T follicular helper cell (primary cell): ENCODE measurements at places on chromosomes 16 and 17.

DNA sequence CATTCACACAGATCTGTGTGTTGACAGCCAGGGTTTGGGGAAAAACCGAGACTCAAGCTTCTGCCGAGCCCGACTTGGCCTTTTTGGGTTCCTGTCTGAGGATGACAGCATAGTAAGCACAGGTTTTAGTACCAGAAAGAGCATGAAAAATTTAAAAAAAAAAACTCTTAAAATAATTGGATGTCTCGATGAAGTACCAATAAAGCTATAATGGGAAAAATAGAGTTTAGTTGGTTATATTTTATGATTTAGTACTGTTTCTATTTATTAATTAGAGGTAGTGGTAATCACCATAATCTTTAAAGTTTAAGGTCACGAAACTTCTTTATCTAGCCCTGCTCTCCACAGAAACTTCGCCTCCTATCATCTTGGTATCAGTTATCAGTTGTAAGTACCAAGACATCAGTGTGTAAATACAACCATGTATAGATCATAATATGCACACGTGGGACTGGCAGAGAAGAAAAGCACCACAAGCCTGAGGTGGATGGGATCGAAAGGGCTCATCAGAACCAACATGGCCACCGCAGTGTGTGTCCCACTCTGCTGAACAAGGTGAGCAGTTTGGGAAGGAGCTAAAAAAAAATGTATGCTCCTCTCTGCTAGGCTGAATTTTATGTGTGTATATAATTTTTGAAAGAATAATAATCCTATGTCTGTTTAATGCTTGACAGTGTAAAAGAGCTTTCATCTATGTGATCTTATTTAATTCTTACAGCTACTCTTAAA lies 14.4 kb upstream of the EEF2K start:
- DNase-seq: no peak

DNA sequence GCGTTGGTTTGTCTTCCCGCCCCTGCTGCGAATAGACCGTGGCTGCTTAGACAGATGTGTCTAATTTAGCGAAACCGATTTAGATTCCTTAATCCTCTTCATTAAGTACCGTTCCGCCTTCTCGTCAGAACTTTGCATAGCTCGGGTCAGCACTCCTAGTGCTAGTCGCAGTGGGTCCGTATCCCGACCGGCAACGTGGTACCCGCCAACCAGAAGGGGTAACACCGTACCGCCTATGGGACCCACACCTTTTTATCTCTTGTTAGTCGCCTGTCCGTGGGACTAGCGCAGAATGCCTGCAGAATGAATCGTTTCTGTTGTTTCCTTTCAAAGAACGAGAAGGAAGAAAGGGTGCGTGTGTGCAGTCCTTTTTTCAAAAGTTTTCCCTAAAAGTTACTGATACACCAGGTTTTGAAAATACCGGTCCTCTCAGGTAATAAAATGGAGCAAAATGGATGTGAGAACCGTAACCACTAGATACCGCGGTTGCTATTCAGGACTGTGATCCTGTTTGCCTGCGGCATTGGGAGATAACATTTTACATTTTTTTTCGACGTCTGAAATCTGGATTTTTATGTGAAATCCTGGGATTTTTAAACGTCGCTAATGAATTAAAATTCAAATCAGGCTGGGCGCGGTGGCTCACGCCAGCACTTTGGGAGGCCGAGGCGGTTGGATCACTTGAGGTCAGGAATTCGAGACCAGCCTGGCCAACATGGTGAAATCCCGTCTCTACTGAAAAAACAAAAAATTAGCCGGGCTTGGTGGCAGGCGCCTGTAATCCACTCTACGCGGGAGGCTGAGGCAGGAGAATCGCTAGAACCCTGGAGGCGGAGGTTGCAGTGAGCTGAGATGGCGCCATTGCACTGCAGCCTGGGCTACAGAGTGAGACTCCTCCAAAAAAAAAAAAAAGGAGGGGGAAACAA lies 998 bp upstream of the SRSF1 start:
- DNase-seq: no peak

- DNase-seq: no peak
Observed at GRCh38 chr17:77632619-77633018, 325.9 kb upstream of the TNRC6C start.

GRCh38 chr17:42381898-42382297 lies 6.3 kb downstream of the STAT3 start:
- DNase-seq: no peak

DNA sequence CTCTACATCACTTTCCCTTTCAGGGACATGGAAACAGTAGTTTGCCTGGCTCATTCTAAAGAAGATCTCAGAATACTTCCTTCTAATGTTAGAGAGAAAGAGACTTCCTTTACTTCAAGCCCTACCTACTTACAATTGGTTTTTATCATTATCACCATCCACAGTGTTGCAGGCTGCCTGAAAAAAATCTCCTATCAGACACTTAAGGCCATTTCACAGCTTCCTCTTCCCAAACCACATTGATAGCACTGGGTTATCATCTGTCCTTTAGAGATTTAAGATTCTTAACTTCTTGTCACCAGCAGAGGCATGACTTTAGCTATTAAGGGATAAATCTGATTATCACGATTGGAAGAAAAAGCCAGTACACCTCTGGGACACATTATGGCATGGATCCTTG lies 178.5 kb upstream of the TBX2 start:
- DNase-seq: no peak

- DNase-seq: no peak
Observed at GRCh38 chr16:69031877-69032301, 73.6 kb upstream of the HAS3 start.
